ENCODE measurements at places on chromosomes 5 and 9. TPM values are rescaled to one million over a fixed set of nuclear protein-coding genes. Genes with fewer than 3 reads are reported as not detected.

SPINK13 gene
- total RNA-seq: not detected

FREM1 gene
- total RNA-seq: 1.7 TPM

SUSD1 gene
- total RNA-seq: 35.9 TPM

FIBCD1 gene
- total RNA-seq: 0.74 TPM

PTGER4 gene
- total RNA-seq: 0.98 TPM

TUSC1 gene
- total RNA-seq: 10.1 TPM

CCNJL gene
- 2.2 TPM for total RNA-seq

GPX3 gene
- 29.7 TPM for total RNA-seq

TDRD7 gene
- total RNA-seq: 19.7 TPM

STC2 gene
- total RNA-seq: 0.25 TPM

ST8SIA4 gene
- total RNA-seq: 38.8 TPM

LRRC19 gene
- under 0.01 TPM for total RNA-seq

HRH2 gene
- total RNA-seq: 3.0 TPM

PCDHGC4 gene
- 87.3 TPM for total RNA-seq

SPTAN1 gene
- total RNA-seq: 862 TPM

QSOX2 gene
- total RNA-seq: 8.4 TPM

LECT2 gene
- not detected for total RNA-seq

FOXD4L4 gene
- total RNA-seq: 0.25 TPM

FLT4 gene
- total RNA-seq: 2.0 TPM

CLIC3 gene
- not detected for total RNA-seq

TLX3 gene
- total RNA-seq: not detected

All from temporal lobe (tissue), 4 donors.